T-cell (primary cell): ENCODE measurements at places on chromosomes 2 and 18.
A peak's percentile ranks its signal among the peaks of the same experiment; 100 is the strongest.

- no peaks in the 10 kb centered on the region for H3K4me1 ChIP-seq
- no peaks in the 10 kb centered on the region for H3K27me3 ChIP-seq
- H3K4me3 ChIP-seq: no peak overlapping the region
- DNase-seq: no peak
- no peak overlapping the region for H3K27ac ChIP-seq
Observed at GRCh38 chr2:189393440-189394111, 47.7 kb upstream of the WDR75 start.

DNA sequence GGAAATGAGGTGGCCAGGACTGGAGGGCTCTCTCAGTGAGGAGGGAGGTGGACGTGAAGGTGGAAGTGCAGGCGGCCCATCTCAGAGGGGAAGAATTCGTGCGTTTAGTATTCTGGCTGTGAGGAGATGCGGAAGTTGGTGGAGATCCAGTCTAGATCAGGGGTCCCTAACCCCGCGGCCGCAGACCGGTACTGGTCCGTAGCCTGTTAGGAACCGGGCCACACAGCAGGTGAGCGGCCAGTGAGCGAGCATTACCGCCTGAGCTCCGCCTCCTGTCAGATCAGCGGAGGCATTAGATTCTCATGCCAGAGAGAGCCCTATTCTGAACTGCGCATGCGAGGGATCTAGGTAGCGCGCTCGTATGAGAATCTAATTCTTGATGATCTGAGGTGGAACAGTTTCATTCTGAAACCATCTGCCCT is 1.6 kb upstream of the FHOD3 start:
- no peak overlapping the region for H3K4me3 ChIP-seq
- no peak for DNase-seq
- no peak overlapping the region for H3K27ac ChIP-seq
- no peaks in the 10 kb centered on the region for H3K36me3 ChIP-seq

GRCh38 chr2:196160946-196161345 is 10.4 kb downstream of the STK17B start:
- H3K4me1 ChIP-seq: peaks cover 66% of the 10 kb centered on the region
- peak overlapping the region; percentile 93 for H3K27ac ChIP-seq
- no peak for DNase-seq

DNA sequence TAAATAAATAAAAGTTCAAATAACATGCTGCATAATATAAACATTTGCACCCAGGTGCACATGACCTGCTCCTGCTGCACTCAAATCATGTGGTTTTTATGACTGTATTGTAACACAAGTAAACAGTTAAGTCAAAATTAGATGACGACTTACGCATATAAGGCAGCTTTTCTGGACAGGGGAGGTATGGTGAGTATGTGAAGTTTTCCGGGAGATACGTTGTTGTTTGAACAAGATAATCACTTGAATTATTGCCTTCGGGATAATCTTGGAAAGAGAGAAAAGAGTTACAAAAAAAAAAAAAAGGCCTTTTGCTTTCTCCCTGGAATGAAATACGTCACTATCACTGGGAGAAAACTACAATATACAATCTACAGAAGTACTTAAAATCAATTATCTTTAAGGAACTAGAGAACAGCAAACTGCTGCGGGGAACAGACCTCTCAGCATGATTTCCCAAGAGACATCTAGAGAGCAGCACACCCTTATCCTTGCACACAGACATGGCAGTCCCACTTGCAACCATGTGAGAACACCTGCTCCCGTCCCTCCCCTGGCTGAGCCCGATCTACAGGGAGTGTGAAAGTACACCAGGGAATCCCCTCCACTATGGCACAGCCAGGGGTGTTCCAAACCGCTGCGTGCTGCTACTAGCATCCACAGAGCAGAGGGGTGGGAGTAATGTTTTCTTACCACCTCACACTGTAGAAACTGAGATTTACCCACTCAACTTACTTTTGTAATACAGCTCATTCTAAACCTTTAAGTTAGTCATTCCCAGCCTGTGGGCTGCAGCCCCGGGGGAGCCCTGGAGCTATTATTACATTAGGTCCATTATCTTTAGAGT is 26.3 kb downstream of the B4GALT6 start:
- H3K4me3 ChIP-seq: no peak overlapping the region
- no peaks in the 10 kb centered on the region for H3K4me1 ChIP-seq
- peaks cover 14% of the 10 kb centered on the region for H3K27me3 ChIP-seq
- DNase-seq: no peak

- no peak overlapping the region for H3K4me3 ChIP-seq
- H3K36me3 ChIP-seq: no peaks in the 10 kb centered on the region
- H3K27me3 ChIP-seq: peaks cover 49% of the 10 kb centered on the region
- H3K27ac ChIP-seq: no peak overlapping the region
- no peaks in the 10 kb centered on the region for H3K4me1 ChIP-seq
Observed at GRCh38 chr2:890791-891190, 59.9 kb upstream of the SNTG2 start.

DNA sequence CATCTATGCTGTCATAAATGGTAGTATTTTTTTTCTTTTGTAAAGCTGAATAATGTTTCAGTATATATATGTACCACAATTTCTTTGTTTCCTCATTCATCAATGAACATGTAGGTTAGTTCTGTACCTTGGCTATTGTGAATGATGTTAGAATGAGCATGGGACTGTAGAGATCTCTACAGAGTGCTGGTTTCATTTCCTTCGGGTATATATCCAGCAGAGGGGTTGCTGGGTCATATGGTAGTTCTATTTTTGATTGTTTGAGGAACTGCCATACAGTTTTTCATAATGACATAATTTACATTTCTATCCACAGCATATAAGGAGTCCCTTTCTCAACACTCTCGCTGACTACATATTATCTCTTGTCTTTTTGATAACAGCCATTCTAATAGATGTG is 243.5 kb downstream of the CDH7 start:
- H3K27ac ChIP-seq: no peak overlapping the region
- H3K36me3 ChIP-seq: no peaks in the 10 kb centered on the region
- no peak for DNase-seq
- no peaks in the 10 kb centered on the region for H3K27me3 ChIP-seq
- no peaks in the 10 kb centered on the region for H3K4me1 ChIP-seq

- peaks cover 99% of the 10 kb centered on the region for H3K27me3 ChIP-seq
- H3K27ac ChIP-seq: no peak overlapping the region
- no peaks in the 10 kb centered on the region for H3K36me3 ChIP-seq
- H3K4me3 ChIP-seq: no peak overlapping the region
- no peak for DNase-seq
- no peaks in the 10 kb centered on the region for H3K4me1 ChIP-seq
Observed at GRCh38 chr2:222302178-222303018, 3.6 kb upstream of the PAX3 start.

DNA sequence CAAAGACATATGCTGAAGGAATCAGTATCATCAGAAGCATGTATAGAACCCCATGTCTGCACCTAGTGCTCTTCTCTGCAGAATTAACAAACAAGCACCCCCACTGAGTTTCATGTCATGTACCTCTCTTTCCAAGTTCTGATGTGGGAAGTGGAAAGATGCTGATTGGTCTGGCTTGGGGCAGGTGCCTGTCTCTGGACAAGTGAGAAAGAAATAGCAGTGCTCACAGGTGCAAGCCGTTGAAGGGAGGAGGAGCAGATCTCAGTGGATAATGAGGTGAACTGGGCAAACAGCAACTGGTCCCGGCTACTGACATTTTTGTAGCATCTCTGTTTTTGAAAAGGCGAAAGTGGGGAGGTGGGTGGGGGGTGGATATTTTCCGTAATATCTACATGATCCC is 17.5 kb upstream of the ACVR1 start:
- no peak for DNase-seq
- H3K4me3 ChIP-seq: no peak overlapping the region
- H3K36me3 ChIP-seq: no peaks in the 10 kb centered on the region

DNA sequence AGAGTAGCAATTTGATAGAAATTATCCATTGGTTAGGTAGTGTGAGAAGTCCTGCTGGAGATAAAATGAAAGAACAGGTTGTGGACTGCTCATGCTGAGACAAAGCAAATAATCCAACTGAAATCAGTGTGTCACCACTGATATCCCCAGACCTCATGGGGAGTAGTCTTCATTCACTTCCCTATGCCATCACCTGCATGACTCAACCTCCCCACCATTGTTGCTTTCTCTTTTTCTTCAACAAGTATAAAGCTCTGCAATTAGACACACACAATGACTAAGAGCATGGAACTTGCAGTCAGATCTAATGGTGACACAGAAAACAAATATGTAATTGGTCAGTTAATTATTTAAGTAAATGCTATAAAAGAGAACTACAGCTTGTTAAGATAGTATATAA is 475.3 kb downstream of the RIT2 start:
- H3K27me3 ChIP-seq: no peaks in the 10 kb centered on the region
- H3K36me3 ChIP-seq: no peaks in the 10 kb centered on the region

- no peak overlapping the region for H3K4me3 ChIP-seq
- no peaks in the 10 kb centered on the region for H3K27me3 ChIP-seq
- no peak overlapping the region for H3K27ac ChIP-seq
- no peaks in the 10 kb centered on the region for H3K36me3 ChIP-seq
- H3K4me1 ChIP-seq: no peaks in the 10 kb centered on the region
- DNase-seq: no peak
Observed at GRCh38 chr2:150644298-150645067, 157.0 kb upstream of the RND3 start.
